ENCODE measurements at places on chromosomes 1 and 21.

DNA sequence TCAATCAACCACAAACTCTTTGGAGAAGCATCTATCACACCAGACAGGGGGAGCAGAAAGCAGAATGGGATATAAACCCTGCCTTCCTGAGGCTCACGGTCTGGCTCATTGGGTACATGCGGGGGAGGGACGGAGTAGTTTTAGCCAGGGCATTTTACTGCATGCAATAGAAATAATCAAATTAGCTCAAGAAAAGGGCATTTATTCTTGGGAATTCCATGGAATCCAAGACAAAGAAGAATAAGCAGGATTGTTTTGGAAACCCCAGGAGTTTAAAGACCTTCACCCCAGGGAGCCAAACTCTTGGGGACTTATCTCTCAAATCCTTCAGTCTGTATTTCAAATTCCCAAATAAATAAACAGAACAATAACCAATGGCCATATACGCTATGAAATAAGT, 5.2 kb upstream of the KAZN start:
- DNase-seq = no peak

DNA sequence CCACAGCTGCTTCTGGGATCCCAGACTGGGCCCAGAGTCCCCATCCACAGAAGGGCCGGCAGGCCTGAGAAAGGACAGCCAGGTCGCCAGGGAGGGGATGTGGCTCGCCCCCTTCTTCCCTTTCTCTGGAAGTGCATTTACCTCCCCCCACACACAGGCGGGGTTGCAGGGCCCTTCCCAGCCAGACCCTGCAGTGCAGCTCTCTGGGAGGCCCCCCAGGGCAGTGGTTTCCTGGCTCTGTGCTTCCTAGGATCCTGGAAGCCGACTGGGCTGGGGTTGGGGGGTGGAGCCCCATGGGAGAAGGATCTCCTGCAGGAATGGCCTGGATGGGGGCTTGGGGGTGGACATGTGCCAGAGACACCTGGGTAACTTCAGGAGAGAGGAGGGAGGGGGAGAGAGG, 4.2 kb upstream of the COL6A1 start:
- DNase-seq = no peak

DNA sequence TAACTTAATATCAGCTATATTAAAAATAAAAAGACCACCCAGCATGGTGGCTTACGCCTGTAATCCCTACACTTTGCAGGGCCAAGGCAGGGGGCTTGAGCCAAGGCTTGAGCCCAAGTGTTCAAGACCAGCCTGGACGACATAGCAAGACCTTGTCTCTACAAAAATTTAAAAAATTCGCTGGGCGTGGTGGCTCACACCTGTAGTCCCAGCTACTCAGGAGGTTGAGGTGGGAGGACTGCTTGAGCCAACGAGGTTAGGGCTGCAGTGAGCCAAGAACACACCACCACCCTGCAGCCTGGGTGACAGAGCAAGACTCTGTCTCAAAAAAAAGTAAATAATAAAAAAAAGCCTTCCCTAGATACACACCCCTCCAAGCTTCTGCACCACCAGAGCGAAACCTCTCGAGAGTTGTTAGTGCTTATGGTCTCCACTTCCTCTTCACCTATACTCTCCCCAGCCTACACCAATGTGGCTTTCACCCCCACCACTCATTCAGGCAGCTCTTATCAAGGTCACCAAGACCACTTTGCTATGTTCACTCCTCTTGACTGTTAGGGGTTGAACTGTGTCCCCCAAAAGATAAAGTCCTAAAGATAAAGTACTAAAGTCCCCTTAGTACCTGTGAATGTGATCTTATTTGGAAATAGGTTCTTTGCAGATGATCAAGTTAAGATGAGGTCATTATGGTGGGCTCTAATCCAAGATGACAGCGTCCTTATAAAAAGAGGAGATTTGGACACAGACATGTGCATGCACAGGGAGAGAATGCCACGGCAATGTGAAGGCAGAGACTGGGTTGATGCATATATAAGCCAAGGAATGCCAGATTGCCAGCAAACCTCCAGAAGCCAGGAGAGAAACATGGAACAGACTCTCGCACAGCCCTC, 6.8 kb upstream of the PPP1R15B start:
- DNase-seq = peak; percentile 87

DNA sequence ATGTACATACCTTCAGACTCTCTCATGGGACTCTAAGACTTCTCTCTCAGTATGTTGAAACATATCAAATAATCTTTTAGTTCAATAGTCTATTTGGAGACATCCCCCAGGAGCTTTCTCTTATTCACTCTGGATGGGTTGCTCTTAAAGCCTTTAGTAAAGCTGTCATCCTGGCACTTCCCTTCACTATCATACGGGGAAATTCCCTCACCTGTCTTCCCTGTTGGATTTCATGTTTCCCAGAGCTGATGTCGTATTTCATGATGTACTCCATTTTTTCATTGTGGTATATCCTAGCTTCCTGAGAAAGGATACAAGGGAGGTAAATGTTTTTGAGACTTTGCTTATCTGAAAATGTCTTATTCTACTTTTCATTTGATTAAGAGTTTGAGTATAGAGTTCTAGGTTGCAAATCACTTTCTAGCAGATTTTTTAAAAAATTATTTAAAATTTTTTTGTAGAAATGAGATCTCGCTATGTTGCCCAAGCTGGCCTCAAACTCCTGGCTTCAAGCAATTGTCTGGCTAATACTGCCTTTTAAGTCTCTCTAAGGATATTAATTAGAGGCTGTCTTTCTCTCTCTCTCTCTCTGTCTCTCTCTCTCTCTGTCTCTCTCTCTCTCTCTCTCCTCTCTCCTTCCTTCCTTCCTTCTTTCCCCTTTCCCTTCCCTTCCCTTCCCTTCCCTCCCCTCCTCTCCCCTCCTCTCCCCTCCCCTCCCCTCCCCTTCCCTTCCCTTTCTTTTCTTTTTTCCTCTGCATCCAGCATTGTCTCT, 17.0 kb upstream of the MACF1 start:
- no peak for DNase-seq

DNA sequence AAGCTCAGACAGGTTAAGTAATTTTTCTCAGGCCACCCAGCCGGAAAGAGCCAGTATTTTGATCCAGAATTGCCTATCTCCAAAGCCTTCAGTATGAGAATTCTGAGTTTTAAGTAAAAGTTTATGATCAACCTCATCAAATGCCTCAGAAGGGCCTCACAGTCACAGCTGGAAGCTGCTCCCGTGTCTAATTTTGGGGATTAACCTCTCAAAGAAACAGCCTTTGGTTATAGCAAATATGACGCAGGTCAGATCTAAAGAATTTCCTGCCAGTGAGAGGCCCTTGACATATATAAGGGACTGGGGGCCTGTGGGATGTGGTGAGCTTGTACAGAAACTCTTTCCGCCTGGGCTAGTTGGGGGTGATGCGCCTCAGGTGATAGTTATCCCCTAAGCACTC, 2.3 kb downstream of the EXTL1 start:
- DNase-seq = no peak

DNA sequence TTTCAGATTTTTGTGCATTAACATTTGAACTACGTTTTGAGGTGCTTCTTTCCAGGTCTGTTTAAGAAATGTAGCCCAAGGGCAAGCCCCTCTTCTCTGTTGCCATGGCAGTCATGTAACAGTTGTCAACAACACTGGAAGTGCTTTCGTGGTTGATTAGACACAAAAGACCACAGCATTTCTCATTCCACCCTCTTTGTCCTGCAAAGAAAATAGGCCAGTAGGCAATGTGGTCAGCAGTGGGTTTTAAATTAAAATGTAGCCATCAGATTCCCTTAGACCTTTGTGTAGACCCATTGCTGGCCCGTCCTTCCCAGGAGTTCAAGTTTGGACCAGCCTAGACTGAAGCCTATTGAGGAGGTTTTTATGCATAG, 35.4 kb downstream of the VANGL1 start:
- no peak for DNase-seq

DNA sequence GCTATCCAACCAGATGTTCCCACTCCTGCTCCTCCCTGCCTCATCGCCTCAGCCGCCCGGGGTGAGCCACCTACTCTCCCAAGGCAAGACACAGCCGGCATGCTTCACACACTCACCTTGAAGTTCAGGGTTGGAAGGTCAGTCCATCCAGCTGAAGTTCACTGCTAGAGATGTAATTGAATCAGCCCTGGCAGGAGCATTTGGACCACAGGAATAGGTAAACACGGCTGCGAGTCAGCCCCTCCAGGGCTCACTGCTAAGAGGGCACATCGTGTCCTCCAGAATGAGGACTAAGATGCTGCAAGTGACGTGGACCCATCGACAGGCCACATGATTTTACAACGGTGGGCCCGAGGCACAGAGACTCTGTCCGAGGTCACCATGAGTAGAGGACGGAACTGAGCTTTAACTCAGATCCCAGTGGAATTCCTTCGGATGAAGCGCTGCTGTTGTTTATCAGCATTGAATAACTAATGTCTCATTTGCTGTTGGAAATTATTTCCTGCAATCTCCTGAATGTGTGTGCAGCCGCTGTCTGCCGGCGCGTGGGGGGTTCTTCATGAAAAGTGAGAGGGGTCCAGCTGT, 41.9 kb downstream of the RSPH1 start:
- DNase-seq = no peak

- DNase-seq = no peak
These were observed 114.8 kb upstream of the PTGFR start for GRCh38 chr1:78375996-78376395.

DNA sequence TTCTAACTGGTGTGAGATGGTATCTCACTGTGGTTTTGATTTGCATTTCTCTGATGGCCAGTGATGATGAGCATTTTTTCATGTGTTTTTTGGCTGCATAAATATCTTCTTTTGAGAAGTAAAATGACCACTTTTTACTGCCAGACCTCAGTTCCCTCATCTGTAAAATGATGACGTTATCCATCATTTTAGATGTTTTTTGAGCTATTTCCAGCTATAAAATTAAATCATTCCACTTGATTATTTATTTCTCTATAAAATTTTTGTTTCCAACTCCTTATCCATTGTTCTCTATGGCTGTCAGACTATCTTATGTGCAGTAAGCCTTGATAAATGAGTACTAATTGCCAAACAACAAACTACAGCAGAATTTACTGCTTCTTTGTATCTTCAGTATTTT, 33.2 kb downstream of the RGS5 start:
- no peak for DNase-seq

- DNase-seq = no peak
These were observed 185.0 kb downstream of the ZBTB18 start for GRCh38 chr1:244236101-244236500.

GRCh38 chr21:35048706-35049617, at the start of gene RUNX1:
TSS of gene RUNX1 (minus strand) at chr21:35049302.
- DNase-seq = no peak

DNA sequence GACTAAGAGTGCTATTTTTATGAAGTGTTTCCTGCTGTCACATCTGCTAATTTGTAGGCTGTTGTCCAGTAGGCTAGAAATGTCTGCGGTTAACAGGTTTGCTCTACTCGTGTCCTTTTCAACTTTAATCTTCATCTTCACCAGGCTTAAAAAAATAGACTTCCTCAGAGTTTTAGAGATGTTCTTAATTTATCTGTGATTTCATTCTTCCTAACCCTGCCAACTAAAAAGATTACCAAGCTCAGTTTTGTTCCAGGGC, 66.8 kb downstream of the SASS6 start:
- DNase-seq = no peak

- DNase-seq = no peak
These were observed 137.7 kb downstream of the COL11A1 start for GRCh38 chr1:102970496-102971078.

GRCh38 chr1:218656301-218657037, 311.3 kb downstream of the TGFB2 start:
- no peak for DNase-seq

DNA sequence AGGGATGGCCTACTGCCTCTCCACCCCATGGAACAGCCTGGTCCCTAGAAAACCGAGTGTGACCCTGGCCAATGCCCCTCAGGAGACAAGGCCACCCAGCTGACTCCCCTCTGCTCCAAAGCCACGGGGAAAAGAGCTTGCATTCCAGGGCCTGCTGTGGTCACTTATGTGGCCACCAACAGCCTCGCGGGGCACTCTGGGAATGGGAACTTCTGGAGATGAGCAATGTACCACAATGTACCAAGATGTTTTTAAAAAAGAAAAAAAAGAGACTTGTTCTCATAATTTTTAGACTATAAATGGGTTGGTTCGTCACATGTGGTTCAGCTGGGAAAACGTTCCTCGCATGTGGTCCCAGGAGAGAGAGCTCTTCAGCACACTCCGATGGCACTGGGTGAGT, 62.8 kb downstream of the SLC66A1 start:
- DNase-seq = no peak

GRCh38 chr1:203464226-203464625, 11.4 kb upstream of the PRELP start:
- no peak for DNase-seq

GRCh38 chr1:18104546-18105100, 3.0 kb upstream of the IGSF21 start:
- DNase-seq = no peak

GRCh38 chr1:172071746-172072145, 230.4 kb downstream of the DNM3 start:
- DNase-seq = no peak

DNA sequence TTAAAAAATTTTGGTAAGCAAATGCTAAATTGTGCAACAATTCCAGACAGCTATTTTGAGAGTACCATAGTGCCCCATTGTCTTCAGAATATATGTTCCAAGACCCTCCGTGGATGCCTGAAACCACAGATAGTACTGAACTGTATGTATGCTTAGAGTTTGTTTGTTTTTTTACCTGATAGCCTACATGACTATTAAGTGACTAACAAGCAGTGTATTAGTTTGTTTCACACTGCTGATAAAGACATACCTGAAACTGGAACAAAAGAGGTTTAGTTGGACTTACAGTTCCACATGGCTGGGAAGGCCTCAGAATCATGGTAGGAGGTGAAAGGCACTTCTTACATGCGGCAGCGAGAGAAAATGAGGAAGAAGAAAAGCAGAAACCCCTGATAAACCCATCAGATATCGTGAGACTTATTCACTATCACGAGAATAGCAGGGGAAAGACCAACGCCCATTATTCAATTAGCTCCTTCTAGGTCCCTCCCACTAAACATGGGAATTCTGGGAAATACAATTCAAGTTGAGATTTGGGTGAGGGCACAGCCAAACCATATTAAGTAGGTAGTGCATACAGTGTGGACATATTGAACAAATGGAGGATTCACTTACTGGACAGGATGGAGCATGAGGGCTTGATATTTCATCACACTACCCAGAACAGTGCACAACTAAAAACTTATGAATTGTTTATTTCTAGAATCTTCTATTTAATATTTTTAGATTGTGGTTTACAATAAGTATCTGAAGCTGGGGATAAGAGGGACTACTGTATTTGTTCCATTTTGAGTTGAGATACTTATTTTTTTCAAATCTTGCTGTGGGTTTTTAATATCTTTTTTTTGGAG, 78.5 kb downstream of the LHX9 start:
- DNase-seq = no peak

- DNase-seq = no peak
These were observed 41.0 kb downstream of the PKP1 start for GRCh38 chr1:201324306-201324705.

DNA sequence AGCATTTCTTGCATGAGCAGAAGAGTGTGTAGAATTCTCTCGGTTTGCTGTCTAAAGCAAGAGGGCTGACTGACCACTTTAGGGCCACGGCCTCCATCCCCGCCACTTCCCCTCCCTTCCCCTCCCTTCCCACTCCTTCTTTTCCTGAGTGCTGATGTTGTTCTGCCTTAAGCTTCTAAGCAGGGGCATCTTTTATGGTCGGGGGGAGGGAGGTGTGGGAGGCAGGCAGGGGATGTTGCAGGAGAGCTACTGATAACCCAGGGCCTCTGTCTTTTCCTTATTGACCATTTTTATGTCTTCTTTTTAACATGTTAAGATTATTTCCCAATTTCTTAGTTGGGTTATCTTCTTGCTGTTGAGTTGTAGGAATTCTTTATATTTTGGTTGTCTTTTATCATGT, 15.1 kb downstream of the USP25 start:
- no peak for DNase-seq
